ENCODE measurements at places on chromosomes 2 and 18.

DNA sequence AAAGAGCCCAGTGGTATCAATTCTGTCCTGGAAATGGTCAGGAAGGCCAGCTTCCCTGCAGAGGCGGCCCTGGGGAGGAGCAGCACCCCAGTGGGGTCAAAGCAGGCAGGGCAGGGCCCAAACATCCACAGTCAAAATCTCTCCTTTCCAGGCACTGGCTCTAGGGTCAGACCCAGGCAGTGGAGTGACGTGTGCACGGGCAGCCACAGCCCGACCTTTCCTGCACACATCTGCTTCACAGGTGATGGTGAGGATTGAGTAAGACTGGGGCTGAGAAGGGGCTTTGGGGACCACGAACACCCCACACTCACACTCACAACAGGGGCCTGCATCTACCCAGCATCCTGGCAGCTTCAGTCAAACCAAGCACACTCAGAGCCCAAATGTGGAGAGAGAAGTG is 97.8 kb upstream of the GLI2 start:
- DNase-seq: no peak

GRCh38 chr2:46980786-46981573 is 65.4 kb upstream of the MCFD2 start:
- DNase-seq: no peak

- DNase-seq: no peak
Observed at GRCh38 chr2:105760639-105761337, 16.1 kb downstream of the NCK2 start.

- no peak for DNase-seq
Observed at GRCh38 chr18:9547782-9548181, 66.6 kb downstream of the PPP4R1 start.
